ENCODE measurements at places on chromosomes 12 and 14. TPM values are rescaled to one million over a fixed set of nuclear protein-coding genes. Genes with fewer than 3 reads are reported as not detected.

Gene IPO8
- total RNA-seq = 31.6 TPM

Gene KRT6A
- 6.8 TPM for total RNA-seq

Gene KRT6B
- total RNA-seq = not detected

Gene KLRC2
- 2.0 TPM for total RNA-seq

Gene SPTSSA
- 42.8 TPM for total RNA-seq

Gene HCAR2
- 3.8 TPM for total RNA-seq

Gene USP44
- 0.80 TPM for total RNA-seq

Measured in hepatocyte (in vitro differentiated cells).